DMS79 treated with DMSO at 0.1 percent for 48 hours (cell line): ENCODE measurements at places on chromosomes 13 and 19.

- peak; percentile 10 for DNase-seq
These were observed 195.5 kb downstream of the RGCC start for GRCh38 chr13:41652735-41653361.

- DNase-seq = no peak
These were observed 25.2 kb upstream of the UBL3 start for GRCh38 chr13:29875646-29876045.

DNA sequence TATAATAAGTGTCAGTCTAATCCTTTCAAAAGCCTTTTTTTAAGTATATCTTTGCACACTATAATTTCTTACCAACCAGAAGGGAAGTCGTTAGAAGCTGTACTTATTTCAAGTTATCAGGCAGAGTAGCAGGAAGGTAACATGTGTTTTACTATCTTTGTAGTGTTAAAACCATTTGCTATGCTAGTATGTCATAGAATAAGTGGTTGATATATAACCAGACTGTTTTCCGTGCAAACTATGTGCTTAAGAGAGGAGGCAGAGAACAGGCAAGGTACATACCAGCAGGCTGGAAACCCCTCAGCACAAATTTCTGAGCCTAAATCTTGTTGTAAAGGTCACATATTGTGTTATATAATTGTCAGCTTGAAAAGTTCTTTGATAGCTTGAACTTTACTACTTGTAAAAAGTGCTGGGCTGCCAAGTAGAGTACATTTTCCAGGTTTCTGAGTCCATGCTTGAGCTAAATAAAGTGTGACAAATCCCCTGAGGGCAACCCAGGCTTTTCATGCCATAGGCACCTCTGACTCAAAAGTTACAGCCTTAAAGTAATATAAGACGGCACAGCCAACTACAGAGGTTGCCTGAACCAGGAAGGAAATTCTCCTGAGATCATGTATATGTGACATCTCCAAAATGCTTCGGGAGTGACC, 1297.4 kb downstream of the PCDH9 start:
- DNase-seq = no peak

DNA sequence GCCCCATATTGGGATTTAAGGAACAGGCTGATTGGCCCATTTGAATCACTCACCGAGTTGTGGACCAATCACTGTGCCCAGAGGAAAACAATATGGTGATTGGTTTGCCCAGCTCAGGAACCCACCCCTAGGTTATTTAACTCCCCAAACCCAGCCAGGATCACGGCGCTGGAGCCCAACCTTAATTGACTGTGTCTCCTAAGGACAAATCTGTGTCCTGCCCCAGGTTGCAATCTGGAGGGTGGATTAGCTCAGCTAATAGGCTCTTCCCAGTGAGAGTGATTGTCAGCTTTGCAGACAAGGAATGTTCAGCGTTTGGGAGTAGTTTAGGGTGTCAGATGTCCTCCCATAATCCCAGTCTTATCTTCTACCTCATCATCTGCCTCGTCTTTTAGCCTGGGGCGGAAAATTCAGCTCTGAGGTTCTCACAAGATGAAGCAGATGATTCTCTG, 3.5 kb upstream of the ZNF358 start:
- DNase-seq = no peak

GRCh38 chr13:53873558-53873957, 844.9 kb downstream of the OLFM4 start:
- DNase-seq = no peak

- DNase-seq = no peak
These were observed 7.1 kb downstream of the COMMD6 start for GRCh38 chr13:75530549-75530961.

- no peak for DNase-seq
These were observed 25.4 kb downstream of the ALG5 start for GRCh38 chr13:36973621-36974295.

GRCh38 chr13:77831866-77832265, 86.8 kb downstream of the EDNRB start:
- no peak for DNase-seq
